ENCODE measurements at places on chromosomes 6 and 20.

DNA sequence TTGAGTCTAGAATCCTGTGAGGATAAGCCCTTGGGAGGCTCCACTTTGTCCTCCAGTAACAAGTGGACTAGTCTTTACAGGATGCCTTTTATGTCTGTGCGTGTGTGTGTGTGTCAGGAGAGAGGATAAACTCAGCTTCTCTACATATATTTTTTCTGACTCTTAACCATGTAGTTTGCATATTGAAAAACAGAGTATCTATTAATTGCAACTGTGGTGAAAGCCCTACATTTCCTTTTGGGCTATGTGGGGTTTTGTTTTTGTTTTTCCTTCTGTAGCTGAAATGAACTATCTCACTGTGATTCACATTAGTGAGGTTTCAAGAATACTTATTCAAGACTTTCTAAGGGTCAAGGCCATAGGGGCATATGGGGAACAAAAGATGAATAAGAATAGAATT, 17.7 kb downstream of the TPBG start:
- DNase-seq, result no peak

DNA sequence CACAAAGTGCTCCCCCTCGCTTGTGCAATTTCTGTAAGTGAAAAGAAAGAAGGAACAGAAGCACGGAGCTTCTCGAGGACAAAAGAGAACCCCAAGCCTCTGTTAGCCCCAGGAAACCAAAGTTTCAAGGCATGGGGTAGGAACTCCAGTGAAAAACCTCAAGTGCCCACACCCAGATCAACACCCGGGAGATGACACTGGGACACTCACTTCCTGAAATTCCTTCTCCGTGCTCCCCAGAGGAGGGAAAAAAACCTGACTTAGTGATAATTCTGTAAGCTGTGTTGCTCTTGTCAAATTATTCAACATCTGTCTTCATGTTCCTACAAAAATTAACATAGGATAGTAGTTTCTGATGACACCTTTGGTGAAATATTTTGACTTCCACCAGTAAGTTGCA, 4.6 kb downstream of the MDGA1 start:
- no peak for DNase-seq

- DNase-seq, result no peak
Observed at GRCh38 chr6:27081188-27081587, 166.3 kb upstream of the PRSS16 start.

GRCh38 chr20:44031781-44032582, 117.3 kb downstream of the TOX2 start:
- DNase-seq, result no peak

DNA sequence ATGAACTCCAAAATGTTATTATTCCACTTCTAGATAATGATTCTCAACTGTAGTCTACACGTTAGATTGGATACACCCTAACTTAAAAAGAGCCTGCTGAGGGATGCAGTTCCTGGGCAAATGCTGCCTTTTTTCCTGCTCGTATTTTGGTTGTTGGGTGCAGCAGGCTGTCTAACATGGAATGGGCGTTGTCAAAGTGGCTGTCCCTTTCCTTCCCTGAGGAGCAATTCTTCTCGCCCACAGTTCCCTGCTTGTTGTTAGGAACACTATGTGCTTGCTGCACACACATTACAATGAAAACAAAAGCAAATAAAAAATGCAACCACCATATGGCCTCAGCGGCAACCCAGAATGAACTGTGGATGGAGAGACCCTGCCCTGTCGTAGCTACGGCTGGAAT, 1.7 kb upstream of the ADGRF5 start:
- no peak for DNase-seq

DNA sequence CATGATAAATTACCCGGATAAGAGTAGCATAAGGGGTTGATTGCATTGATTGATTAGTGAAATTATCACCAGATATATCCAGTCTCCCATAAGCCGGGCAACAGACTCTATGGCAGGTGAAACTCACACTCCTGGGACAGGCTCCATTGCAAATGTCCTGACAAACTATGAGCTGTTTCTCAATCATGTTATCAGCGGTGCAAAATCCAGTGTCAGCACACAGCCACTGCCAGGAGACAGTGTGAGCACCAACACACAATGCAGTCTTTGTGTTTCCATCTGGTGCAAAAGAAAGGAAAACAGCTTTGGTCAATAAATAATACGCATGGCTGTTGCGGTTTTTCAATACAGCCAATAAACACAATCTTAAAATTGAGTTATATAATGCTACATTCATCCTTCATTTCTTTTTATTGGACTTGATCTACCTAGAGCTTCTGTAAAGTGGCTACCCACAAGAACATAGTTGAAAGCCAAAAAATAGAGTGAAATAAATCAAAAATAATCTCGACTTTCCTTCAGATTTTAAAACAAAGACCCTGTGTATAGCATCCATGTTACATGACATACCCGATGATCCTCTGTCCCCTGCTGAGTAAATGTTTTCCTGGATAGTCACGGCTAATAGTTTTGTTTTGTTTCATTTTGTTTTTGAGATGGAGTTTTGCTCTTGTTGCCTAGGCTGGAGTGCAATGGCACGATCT, 64.3 kb upstream of the AFDN start:
- DNase-seq, result no peak

- DNase-seq, result peak; percentile 41
Observed at GRCh38 chr6:167825332-167826229, 1.1 kb upstream of the AFDN start.

DNA sequence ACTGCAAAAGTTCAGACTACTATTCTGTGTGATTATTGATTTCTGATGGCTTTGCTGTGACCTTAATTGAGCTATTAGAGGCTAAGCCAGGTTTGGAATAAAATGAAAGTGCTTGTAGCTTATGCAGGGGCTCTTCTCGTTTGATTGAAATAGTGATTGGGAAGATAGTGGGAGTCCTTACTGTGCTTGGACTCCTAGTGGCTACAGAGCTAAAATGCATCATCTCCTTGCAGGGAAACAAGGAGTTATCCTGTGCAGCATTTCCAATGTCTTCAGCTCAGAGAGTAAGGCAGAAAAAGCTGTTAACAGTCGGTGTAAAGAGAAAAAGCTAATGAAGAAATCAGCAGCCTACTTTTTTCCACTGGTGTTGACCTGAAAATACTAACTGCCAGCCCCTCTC, 173.5 kb downstream of the SLC35F1 start:
- DNase-seq, result no peak

- no peak for DNase-seq
Observed at GRCh38 chr6:160071805-160072690, 49.6 kb upstream of the SLC22A1 start.

DNA sequence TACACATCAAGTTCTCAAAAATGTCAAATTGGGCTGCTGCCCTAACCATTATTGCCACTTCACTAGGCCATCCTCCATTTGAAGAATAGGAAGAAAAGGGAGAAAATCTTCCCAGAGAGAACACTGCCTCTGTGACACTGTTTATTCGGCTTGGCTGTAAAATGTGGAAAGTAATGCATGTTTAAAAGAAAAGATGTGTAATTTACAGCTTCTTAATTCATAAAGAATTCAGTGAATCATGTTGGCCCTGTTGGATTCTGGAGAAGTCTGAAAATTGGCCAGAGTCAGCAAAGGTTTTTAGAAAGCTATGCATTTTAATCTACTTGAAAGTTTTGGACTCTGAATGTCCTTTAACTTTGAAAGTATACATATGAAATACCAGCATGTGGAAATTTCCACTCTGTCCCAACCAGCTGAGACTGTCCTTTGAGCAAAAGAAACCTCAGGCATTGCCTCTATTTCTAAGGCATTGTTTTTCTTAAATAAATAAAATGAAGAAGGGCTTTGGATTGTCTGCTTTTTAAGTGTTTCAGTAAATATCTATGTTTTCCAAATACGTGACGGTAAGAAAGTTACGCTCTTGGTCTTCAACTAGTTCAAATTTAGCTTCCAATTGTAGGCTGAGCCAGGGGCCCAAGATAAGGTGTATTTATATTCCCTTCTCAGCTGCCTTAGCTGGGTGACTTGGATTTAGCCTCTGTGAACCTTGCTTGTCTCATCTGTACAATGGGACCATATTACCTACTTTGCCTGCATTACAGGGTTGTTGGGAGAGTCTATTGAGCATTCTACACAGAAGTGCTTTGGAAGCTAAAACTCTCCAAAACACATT, 222.2 kb downstream of the UST start:
- DNase-seq, result no peak

- DNase-seq, result no peak
Observed at GRCh38 chr6:77666340-77666739, 13.5 kb downstream of the MEI4 start.

- DNase-seq, result no peak
Observed at GRCh38 chr6:163808231-163808630, 393.7 kb downstream of the QKI start.

GRCh38 chr20:10662151-10662550, 11.6 kb downstream of the JAG1 start:
- DNase-seq, result no peak

- no peak for DNase-seq
Observed at GRCh38 chr6:23964865-23965264, 161.2 kb upstream of the NRSN1 start.

GRCh38 chr20:32329817-32330554, 28.1 kb upstream of the ASXL1 start:
- no peak for DNase-seq

DNA sequence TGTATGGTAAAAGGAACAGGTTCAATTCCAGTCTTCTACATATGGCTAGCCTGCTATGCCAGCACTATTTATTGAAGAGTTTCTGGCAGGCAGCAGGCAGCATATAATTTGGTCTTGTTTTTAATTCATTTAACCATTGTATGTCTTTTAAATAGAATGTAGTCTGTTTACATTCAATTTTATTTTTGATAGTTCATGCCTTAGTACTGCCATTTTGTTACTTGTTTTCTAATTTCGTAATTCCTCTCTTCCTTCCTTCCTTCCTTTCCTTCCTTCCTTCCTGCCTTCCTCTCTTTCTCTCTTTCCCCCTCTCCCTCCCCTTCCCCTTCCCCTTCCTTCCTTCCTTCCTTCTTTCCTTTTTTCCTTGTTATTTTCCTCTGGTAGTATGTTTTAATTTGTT, 17.6 kb upstream of the OR2J2 start:
- no peak for DNase-seq

GRCh38 chr20:50181344-50181743, 9.3 kb upstream of the CEBPB start:
- DNase-seq, result no peak

- DNase-seq, result no peak
Observed at GRCh38 chr6:53347250-53347920, 1.4 kb downstream of the ELOVL5 start.

DNA sequence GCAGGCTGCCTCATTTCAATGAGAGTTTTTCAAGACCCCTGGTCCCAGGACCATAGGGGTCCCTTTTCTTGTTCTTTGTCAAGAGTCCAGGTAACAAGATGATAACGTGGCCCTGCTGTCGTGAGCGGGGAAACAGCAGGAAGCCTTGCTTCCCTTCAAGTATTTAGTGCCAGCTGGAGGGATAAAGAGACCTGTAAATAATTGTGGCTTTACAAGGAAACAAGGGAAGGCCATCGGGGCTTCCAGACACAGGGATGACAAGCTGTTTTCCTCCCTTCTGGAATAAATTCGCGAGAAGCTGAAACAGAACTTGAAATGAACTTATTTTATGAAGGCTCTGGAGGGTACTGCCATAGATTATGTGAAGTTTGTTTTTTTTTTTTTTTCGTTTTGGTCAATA, 163.2 kb downstream of the SYNDIG1 start:
- no peak for DNase-seq

DNA sequence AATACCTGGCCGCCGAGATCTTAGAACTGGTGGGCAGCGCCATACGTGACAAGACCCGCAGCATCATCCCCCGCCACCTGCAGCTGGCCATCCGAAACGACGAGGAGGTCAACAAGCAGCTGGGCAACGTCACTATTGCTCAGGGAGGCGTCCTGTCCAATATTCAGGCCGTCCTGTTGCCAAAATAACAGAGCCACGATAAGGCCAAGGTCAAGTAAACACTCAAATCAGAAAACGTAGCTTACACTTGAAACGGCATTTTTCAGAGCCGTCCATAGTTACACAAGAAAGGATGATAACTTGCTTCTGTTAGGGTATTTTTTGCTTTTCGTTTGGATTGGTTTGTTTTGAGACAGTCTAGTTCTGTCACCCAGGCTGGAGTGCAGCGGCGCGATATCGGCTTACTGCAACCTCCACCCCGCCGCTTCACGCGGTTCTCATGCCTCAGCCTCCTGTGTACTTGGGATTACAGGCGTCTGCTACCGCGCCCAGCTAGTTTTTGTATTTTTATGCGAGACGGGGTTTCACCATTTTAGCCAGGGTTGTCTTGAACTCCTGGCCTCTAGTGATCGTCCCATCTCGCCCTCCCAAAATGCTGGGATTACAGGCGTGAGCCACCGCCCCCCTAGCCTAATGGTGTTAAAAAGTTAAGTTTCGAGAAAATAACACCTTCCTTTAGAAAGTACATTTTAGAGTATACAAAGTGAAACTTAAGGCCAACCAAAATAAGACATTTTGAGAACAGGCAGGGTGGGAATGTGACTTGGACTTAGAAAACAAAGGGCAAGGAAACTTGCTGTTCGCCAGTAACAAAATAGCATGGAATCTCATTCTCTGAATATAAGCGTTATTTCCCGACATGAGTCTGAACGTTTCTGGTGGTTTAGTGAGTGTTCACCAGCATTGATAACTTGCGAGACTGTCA, 42.8 kb upstream of the HFE start:
- DNase-seq, result peak; percentile 57

DNA sequence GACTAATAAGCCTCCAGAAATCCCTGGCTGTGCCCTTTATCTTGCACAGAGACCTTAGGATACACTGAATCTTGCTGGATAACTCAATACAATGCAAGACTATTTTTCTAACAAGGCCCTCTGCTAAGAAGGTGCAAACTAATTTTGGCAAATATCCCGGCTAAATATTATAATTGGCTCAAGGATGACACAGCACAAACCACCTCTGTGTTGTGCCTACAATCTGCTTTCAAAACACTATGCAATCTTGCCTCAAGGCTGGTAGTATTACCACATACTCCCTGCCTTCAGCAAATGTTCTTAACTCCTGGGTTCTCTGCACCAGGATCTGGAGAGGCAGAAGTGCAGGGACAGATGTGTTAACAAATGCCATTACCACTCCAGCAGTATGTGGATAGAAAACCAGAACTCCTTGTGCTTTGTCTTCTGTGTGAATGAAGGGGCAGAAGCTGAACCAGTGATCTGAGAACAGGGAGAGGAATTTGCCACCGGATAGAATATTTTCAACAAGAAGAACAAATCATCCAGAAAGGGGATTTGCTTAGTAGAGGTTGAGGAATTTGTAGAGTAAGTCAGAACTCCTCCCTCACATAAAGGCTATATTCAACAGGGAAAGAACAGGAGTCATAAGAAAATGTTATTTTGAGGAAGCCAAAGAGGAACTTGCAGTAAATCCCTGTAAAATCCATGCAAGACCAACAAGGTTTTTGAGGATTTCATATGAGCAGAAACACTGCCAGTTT, 74.1 kb upstream of the SLC4A11 start:
- no peak for DNase-seq

GRCh38 chr20:14568701-14569100, 231.3 kb upstream of the FLRT3 start:
- no peak for DNase-seq
